Activated naive CD8-positive, alpha-beta T cell treated with anti-CD3 and anti-CD28 coated beads, Interleukin-2, amount 10 ng/mL, durations not matched to agents 7 days and 5 days (primary cell): ENCODE measurements at places on chromosomes 2 and 18. TPM values are rescaled to one million over a fixed set of nuclear protein-coding genes. Genes with fewer than 3 reads are reported as not detected.

Gene DYSF
- 6.3 TPM for total RNA-seq

- no peak for DNase-seq
These were observed 90.4 kb upstream of the SALL3 start for GRCh38 chr18:78889250-78889649.

DNA sequence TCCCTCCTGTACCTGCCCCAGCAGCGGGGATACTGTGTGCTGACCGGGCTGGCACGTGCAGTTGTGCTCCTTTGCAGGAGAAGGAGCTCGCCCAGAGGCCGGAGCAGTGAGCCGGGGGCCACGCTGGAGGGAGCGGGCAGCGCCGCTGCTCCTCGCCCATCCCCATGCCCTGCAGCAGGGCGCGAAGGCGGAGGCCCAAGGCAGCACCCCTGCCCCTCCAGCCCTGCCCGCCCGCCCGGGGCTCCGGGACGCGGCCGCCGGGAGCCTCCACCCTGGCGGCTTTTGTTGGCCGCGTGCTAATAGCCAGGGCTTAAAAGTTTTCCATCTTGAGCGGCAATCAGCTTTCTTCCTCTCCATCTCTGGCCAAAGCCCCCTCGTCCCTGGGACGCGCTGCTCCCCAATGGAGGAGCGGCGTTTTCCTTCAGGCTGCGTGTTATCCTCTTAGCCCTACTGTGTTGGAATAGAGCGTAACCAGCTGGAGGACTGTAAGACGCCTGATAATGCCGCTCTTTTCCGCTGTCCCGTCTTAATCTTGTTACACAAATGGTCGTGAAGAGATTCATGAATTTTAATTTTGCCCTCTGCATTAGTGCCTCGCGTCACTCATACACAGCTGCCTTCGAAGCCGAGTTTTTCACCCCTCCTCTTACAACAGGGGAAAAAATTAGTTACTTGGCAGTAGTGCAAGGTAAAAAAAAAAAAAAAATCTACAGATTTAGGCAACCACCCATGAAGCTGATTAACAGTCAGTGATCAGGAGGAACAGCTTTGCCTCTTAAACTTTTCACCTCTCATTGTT is 172.9 kb upstream of the SIX3 start:
- DNase-seq, result no peak

DNA sequence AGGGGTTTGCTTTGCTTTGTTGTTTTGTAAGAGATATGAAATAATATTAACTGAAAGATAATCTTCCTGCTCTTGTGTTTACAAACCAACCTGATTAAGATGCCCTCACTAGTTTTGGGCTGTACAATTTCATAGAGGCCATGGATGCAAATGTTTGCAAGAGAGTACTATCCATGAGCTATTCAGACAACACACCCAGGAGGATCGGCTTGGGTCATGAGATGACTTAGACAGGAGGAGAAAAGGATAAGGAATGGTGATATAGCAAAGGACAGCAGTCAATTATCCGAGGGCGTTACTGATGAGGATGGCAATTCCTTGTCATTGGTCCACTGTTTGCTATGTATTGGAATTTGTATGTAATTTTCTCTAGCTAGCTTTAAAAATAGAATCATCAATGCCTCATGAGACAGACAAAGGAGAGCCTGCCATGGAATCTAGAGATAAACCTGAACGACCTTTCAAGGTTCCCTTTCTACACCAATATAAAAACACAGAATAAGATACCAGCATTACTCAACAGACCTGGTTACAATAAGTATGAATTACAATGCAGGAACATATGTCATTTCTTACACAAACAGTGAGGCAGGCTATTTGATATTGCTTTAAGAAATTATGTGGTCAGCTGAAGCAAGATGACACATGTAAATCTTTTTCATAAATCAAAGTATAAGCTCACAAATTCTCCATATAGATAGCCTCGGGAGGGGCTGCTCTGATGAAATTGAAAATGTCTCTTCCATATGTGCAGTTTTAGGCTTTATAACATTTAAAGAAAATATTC is 54.4 kb upstream of the SOS1 start:
- no peak for DNase-seq

DNA sequence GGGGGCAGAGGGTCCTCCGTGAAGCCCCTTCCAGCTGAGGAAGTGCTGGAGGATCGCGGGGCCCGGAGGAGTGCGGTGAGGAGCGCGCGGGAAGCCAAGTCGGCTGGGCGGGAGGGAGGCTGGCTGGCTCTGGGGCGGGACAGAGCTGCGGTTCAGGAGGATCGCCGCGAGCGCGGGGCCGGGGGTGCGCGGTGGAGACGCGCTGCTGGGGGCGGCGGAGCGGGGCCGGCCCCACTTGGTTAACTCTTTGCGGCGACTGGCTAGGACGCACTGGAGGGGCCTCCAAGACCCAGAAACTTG is 464 bp downstream of the CYBRD1 start:
- peak; percentile 51 for DNase-seq
